Activated naive CD8-positive, alpha-beta T cell treated with anti-CD3 and anti-CD28 coated beads, Interleukin-2, amount 50 U/mL, for 16 hours (primary cell): ENCODE measurements at places on chromosomes 7 and 10.
A peak's percentile ranks its signal among the peaks of the same experiment; 100 is the strongest.

- DNase-seq: no peak
Observed at GRCh38 chr7:71566991-71567390, 435.0 kb downstream of the GALNT17 start.

GRCh38 chr7:72462311-72462710 lies 50.2 kb upstream of the CALN1 start:
- no peak for DNase-seq

- no peak for DNase-seq
Observed at GRCh38 chr7:97012365-97013133, 7.2 kb downstream of the DLX6 start.

GRCh38 chr7:42315631-42316030 lies 78.6 kb upstream of the GLI3 start:
- no peak for DNase-seq

GRCh38 chr7:114530057-114530611 lies 115.5 kb downstream of the FOXP2 start:
- DNase-seq: no peak

GRCh38 chr7:101538596-101539459 lies 90.3 kb downstream of the MYL10 start:
- DNase-seq: peak; percentile 17

GRCh38 chr10:51186361-51186760 lies 112.1 kb downstream of the PRKG1 start:
- DNase-seq: no peak

DNA sequence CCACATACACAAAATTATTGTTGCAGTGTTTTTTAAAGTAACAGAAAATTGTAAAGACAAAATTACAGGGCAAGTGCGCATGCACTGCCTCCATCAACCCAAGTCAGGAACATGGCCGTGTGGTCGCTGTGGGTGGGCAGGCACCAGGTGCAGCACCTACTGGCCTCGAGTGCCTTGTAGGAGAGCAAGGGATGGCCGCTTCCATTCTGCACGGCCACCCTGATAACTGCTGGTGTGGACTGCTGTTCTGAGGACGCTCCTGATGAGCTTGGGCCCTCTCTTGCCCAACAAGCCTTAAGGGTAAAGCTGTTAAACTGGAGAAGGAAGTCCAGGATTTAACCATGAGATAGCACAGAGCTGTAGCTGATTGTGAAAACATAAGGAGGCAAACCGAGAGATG lies 124.6 kb upstream of the PPP1R9A start:
- no peak for DNase-seq

- DNase-seq: no peak
Observed at GRCh38 chr10:55820071-55820470, 541.0 kb downstream of the ZWINT start.

DNA sequence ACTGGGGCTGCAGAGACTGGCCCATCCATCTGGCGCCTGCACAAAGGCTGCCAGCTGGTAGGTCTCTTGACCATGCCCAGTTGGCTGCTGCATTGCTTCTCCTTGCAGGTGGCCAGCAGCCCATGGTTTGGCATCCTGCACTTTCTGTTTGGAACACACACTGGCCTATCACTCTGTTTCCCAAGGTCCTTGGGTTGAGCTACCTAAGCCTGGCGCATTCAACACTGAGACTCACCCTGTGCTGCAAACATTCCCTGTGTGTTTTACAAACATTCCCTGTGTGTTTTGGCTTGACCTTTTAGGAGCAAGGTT lies 55.5 kb downstream of the TACR2 start:
- no peak for DNase-seq

GRCh38 chr10:49300140-49300974 lies 1.4 kb downstream of the C10orf71 start:
- no peak for DNase-seq

DNA sequence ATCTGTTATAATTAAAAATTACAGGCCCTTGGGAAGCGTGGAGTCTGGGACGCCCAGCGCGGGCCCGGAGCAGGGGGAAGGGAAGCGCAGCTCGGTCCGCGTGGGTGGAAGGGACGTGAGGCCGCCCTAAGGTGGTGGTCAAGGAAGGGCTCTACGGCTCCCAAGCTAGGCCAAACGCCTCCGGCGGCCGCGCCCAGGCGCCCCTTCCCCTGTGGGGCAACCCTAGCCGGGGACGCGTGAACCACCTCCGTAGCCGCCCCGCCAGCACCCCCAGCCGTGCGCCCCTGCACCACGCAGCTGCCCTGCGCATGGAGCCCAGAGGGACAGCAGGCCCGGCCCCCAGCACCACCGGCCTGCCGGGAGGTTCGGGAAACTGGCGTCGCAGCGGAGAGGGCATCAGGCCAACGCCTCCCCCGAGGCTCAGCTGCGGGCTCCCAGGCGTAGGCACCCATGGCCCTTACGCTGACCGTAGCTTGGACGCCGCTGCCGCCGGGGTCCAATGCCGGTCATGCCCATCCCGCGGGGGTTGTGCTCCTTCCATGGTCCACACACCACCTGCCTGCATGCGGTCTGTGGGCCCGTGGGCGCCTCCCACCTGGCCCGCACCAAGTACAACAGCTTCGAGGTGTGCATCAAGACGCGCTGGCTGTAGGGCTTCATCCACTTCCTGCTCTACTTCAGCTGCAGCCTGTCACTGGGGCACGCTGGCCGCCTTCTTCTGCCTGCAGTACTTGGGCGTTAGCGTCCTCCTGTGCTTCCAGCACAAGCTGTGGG lies 166.7 kb downstream of the SEPTIN7 start:
- DNase-seq: no peak

DNA sequence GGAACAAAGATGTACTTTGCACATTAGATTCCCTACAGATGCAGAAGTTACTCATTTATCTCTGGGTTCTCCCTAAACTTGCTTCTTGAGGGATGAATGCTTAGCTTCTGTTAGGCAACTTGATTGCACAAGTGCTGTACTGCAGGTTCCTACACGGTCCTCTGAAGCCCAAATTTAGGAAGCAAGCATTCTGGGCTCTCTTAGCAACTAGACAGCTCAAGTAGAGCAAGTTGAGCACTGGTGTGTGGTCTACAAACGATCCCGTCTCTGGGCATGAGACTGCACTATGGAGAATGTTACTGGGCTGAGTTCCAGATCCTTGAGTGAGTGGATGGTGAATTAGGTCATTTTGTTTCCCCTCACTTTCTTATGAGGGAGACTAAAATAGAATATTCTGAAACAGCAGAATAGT lies 14.3 kb downstream of the SEMA3D start:
- no peak for DNase-seq

DNA sequence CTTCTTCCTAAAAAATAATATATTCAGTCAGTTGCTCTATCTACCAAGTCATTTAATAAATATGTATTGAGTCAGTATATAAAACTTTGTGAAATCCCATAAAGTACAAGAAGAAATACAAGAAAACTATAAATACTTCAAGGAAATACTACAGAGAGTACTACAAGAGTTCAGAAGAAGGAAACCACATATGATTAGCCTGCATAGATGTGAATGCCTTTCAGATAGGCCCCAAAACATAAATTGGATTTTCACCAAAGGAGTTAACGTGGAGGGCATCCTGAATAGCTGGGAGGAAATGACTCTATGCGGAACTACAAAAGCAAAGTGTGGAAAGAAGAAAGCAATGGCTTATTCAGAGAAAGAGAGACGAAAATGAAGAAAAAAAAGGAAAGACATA lies 120.1 kb downstream of the LRRN3 start:
- DNase-seq: no peak

- no peak for DNase-seq
Observed at GRCh38 chr10:54496852-54497251, 304.2 kb downstream of the PCDH15 start.

GRCh38 chr7:6007386-6007785 lies 1.5 kb downstream of the PMS2 start:
- DNase-seq: no peak

GRCh38 chr10:30778769-30779168 lies 149.2 kb upstream of the LYZL2 start:
- no peak for DNase-seq

DNA sequence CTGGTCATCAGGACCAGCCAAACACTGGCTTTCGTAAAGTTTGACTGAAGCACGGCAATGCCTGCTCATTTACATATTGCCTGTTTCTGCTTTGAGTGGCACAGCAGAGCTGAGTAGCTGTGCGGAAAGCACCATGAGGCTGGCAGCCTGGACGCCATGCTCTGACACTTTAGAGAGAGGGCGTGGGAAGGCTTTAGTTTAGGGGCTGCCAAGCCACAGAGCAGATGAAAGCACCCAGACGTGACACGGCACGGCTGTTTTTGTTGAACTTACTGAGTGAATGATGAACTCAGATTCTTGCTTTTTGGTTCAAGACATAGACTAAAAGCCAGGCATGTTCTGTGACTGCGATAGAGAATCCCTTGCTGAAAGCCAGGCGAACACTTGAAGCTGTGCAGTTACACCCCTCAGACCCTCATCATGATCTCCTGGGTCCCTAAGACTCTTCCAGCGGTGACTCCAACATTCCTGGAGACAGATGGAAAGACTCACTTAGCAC lies 182.1 kb downstream of the ZMYND11 start:
- DNase-seq: no peak

GRCh38 chr7:16646472-16647072 lies 591 bp downstream of the BZW2 start:
- peak; percentile 6 for DNase-seq

GRCh38 chr10:127577376-127578258 lies 28.5 kb downstream of the NPS start:
- no peak for DNase-seq

DNA sequence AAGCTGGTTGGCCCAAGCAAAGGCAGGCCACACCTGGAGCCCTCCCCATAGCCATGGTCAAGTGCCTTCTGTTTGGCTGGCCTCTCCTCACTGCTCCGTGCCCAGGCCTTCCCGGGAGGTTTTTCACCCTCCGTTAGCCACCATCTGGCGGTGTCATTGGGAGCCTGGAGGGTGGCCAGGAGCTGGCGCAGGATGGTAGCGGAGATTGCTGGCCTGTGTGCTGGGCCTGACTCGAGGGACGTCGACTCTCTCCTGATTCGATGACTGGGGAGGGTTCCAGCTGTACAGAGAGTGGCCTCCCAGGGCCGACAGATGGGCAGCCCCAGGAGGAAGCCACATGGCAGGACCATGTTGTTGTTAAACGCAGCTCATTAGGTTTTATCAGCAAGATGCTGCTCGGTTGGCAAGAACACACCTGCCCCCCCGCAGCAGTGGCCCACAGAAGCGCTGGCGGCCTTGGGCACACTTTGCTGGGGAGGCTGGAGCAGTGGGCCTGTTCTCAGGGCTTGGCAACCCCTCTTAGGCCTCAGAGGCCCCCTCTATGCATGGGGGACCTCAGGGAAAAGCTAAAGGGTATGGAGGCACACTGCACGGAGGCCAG lies 64.0 kb upstream of the CACUL1 start:
- no peak for DNase-seq

- DNase-seq: no peak
Observed at GRCh38 chr10:76281659-76282058, 850.2 kb downstream of the LRMDA start.

GRCh38 chr10:28241741-28242399 lies 61.0 kb downstream of the MPP7 start:
- no peak for DNase-seq

DNA sequence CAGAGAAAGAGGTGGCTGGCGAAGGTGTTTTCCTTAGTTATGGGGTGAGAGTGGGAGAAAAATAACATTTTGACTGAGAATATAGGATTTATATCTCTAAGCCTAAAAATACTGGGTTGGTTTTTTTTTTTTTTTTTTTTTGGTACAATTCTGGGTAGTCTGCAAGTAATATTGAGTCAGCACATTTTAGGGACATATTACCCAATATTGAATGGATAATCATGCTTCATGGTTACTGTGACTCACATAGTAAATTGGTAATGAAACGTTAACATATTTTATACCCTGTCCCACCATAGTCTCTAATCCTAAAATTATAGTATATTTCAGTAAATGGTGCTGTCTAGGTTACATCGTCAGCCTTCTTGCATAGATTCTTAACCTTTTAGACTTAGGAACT lies 91.4 kb downstream of the TPST1 start:
- DNase-seq: no peak

GRCh38 chr7:159117366-159118196 lies 27.1 kb downstream of the VIPR2 start:
- no peak for DNase-seq

- no peak for DNase-seq
Observed at GRCh38 chr10:15369256-15370211, 1.6 kb downstream of the FAM171A1 start.

DNA sequence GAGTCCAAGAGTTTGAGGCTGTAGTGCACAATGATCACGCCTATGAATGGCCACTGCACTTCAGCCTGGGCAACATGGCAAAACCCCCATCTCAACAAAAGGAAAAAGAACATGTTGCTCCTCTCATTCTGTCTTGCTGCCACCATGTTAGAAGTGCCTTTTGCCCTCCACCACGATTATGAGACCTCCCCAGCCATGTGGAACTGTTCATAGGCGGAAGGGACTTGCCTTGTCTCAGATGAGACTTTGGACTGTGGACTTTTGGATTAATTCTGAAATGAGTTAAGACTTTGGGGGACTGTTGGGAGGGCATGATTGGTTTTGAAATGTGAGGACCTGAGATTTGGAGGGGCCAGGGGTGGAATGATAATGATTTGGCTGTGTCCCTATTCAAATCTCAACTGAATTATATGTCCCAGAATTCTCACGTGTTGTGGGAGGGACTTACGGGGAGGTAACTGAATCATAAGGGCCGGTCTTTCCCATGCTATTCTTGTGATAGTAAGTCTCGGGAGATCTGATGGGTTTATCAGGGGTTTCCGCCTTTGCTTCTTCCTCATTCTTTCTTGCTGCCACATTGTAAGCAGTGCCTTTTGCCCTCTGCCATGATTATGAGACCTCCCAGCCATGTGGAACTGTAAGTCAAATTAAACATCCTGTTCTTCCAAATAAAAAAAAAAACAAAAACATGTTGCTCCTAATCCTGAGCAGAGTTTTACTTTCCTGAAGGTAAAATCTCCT lies 22.3 kb downstream of the DLG5 start:
- no peak for DNase-seq

DNA sequence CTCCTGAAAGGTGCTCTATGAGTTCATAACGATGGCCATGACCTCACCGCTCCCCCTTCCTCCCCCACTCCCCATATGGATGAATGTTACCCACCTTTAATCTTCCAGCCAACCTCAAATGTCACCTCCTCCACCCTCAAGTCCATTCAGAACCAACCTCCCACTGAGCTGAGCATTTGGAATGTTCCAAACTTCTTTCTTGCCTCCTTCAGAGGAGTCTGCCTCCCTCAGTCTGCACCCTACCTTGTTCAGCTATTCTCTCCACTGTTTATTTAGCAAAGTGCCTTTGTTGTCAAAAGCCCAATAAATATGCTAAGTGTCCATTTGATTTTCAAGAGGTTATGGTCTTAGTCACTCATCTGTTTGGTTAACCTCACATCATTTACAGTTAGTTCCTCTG lies 22.9 kb upstream of the MTPAP start:
- DNase-seq: no peak

DNA sequence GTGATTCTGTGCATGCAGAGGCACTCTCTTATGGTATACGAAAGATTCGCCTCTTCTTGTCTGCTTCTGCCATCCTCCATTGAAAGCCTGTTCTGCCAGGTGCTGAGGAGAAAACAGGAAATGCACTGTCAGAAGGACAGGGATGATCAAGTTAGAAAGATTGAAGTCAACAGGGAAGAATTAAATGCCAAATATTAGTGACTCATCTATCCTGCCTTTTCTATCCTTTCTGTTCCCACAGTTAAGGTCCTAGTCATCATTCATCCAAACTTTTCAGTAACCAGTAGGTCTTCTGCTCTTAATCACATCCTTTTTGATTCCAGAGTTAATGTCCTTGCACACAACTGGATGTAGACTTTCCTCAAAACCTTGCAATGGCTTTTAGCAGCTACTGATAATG lies 4.8 kb upstream of the ZNF783 start:
- no peak for DNase-seq

GRCh38 chr10:95183271-95184230 lies 10.5 kb upstream of the ACSM6 start:
- peak; percentile 29 for DNase-seq
